GF-D8 (cell line): ENCODE measurements at places on chromosomes 4 and X.
A peak's percentile ranks its signal among the peaks of the same experiment; 100 is the strongest.

GRCh38 chr4:11111876-11112275, 316.8 kb downstream of the HS3ST1 start:
- DNase-seq = no peak

GRCh38 chr4:170853422-170854021, 763.8 kb upstream of the AADAT start:
- no peak for DNase-seq

- DNase-seq = no peak
Observed at GRCh38 chr4:125096662-125097061, 218.1 kb upstream of the FAT4 start.

- no peak for DNase-seq
Observed at GRCh38 chr4:3375688-3376087, 66.1 kb upstream of the HGFAC start.

DNA sequence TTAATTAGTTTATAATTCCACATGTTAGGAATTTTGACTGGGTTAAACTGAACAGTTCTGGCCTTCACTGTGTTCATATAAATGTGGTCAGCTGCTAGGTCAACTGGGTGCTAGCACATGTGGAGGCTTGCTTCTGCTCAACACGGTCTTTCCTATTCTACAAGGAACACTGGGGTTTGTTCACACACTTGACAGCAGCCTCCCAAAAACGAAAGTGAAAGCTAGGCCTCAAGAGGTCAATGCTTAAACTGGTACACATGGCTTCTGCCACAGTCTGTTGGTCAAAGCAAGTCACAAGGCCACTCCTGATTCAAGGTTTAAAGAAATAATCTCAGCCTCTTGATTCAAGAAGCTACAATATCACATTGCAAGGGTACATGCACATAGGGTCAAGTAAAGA, 126.5 kb downstream of the QDPR start:
- peak; percentile 3 for DNase-seq

- no peak for DNase-seq
Observed at GRCh38 chr4:176837169-176837895, 44.6 kb upstream of the VEGFC start.

- no peak for DNase-seq
Observed at GRCh38 chr4:83115000-83115399, 471 bp upstream of the PLAC8 start.

DNA sequence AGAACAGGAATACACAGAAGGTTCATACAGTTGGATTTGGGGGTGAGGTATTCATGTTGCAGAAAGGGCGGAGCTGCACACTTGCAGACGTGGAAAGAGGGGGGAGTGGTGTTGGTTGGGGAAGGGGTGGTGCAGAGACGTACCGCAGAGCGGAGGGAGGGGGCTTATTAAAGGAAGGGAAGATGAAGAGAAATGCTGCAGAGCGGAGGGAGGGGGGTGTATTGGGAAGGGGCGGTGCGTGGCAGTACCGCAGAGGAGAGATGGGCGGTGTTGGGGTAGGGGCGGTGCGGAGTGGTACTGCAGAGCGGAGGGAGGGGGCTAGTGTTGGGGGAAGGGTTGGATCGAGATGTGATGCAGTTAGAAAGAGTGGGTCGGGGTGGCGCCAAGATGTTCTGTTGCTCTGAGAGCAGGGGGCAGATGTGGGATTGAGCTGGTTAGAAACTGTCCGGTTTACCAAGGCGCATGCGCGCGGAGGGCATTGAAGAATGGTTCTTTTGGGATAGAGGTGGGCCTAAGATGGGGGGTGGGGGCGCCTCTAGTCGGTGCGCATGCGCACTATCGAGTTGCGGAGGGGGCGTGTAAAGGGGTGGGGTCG, 900 bp downstream of the TRO start:
- DNase-seq = no peak

DNA sequence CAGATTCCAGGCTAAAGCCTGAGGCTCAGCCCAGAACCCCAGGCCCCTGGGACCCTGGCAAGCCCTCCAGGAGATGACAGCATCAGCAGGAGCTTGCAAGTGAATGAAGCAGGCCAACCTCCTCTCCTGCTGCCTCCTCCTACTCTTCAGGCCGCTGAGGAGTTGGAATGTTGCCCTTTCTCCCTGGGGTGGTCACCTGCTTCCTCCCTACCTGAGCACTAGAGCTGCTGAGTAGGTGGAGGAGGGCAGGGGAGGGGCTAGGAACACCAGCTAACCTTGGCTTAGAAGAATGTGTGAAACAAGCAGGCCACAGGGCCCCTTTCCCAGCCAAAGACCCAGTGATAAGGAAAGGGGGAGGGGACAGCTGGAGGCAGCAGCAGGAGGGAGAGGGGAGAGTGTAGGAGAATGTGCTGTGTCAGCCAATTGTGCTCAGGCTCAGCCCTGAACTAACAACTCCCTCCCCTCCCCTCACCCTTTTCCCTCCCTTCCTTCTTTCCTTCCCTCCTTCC, 58.0 kb downstream of the PJA1 start:
- no peak for DNase-seq

GRCh38 chrX:42992199-42992943, 214.4 kb upstream of the PPP1R2C start:
- no peak for DNase-seq
